ENCODE measurements at places on chromosomes 6 and 20.

DNA sequence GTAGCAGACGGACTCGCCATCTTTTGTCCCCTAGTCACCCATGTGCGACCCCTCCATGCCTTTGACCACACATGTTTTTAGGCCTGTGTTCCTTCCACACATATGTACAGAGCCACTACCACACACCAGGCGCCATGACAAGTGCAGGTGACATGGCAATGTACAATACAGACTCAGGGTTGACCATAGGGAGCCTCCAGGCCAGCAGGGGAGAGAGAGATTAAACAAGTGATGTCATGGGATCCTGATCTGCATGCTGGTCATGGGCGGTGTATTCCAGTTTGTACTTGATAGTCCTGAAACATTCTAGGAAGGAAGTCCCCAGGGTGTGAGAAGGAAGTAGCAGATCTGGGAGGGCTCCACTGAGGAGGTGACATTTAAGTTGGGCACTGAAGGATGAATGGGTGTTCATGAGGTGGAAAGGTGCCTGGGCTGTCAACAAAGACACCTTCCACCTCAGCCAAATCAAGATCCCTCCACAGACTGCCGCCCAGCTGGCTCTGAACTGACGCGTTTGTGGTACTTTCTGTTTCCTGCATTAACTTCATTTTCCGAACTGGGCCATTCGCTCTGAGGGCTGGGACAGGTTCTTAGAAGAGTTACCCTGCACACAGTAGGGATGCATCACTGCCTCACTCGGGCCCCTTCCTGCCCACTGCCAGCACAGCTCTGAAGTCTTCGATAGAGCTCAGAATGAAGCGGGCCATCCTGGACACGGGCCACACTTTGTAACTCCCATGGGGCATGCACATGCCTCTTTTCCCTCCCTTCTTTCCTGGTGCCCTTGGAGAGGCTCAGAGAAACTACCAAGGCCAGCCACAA, 94.0 kb downstream of the NOL4L start:
- no peak for DNase-seq

DNA sequence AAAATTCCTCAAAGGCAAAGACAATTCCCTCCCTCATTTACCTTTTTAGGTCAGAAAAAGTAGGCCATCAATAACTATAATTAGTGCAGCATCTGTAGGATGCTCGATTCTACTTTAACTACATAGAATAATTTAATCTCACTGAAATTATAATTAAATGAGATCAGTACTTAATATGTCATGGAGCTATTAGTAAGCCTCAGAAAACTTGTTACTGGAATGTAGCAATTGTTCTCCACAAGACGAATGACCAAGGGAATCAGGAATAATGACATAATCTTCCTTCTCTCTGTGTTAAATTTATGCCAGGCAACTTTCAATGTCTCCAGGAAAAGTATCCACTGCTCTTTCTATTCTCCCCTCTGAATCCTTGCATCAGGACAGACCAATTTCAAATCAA, 34.1 kb downstream of the SESN1 start:
- DNase-seq, result no peak

DNA sequence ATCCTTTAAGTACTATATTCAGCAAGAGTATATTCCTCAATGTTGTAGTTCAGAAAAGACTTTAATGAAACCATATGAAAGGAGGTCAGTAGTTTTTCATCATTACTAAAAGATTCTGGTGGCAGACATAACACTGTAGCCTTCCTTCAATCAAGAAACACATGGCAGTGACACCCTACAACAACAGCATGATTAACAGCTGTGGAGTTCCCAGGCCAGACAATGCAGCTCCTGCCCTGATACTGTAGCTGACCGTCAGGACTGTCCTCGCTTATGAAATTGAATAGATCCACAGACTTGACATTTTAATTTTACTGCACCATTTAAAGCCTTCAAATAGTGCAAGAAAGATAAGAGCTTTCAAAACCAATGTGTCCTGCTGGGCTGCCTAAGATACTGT, 43.6 kb downstream of the USP45 start:
- no peak for DNase-seq

DNA sequence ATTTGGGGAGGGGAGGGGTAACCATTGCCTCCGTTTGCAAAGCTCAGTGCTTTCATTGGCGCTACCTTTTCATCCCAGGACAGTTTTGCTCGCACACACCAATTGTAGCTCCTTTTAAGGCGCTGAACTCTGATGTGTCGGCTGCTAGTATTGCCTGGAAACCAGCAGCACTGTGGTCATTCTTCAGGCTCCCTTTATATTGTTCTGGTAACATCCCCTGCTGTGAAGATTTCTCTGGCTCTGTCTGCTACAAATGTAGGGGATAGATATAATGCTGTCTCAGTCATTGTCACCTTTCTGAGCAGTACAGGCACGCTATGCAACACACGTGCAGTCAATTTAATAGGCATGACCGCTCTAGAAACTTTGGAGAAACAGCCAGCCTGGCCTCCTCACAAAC, 172.9 kb upstream of the SASH1 start:
- DNase-seq, result no peak

DNA sequence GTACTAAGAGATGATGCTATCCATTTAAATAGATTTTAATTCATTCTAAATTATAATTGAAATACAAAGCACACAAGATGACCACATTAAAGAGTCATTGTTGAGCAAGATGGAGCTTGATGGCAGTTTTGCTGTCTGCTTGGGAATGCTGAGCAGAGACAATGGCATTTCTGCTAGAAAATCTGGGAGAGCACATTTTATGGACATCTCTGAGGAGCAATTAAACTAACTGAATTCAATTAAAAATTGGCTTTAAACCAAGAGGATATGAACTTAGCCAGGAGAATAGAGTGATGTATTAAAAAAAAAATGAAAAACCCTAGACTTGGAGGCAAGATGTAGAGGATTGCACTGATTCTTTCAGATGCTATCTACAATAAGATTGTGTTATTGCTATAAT, 19.1 kb upstream of the ADGRB3 start:
- DNase-seq, result no peak

GRCh38 chr20:6959900-6960312, 192.4 kb downstream of the BMP2 start:
- DNase-seq, result no peak

- DNase-seq, result no peak
Measured at GRCh38 chr20:58008413-58008812, 220.0 kb downstream of the ANKRD60 start.

- DNase-seq, result no peak
Measured at GRCh38 chr6:170049641-170050561, 241.0 kb downstream of the DLL1 start.

GRCh38 chr6:13370623-13371022, 42.3 kb upstream of the TBC1D7 start:
- no peak for DNase-seq

DNA sequence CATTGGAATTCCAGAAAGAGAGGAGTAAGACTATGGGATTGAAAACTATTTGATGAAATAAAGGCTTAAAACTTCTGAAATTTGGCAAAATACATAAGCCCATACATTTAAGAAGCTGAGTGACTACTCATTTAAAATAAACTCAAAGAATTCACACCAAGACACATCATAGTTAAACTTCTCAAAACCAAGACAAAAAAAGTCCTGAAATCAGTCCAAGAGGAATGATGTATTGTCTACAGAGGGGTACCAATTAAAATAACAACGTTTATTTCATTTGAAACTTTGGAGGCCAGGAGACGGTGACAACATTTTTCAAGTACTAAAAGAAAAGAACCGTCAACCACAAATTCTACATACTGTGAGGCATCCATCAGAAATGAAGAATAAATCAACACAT, 841.4 kb upstream of the MAP3K7 start:
- DNase-seq, result no peak

DNA sequence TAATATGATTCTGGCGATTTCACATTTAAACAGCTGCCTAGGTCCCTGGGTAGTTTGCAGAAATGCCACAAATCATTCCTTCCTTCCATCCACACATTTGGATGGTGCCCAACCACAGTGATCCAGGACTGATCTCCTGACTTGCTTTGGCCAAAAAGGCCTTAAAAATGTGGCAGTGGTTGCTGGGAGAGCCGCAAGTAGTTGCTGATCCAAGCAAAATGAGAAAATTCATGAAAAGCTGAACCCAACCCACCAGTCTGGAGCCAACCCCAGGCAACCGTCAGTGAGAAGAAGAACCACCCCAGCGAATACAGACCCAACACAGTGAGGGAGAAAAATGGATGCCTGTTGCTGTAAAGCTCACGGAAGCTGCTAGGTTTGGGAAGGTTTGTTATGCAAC, 25.1 kb downstream of the RALGAPA2 start:
- DNase-seq, result no peak

DNA sequence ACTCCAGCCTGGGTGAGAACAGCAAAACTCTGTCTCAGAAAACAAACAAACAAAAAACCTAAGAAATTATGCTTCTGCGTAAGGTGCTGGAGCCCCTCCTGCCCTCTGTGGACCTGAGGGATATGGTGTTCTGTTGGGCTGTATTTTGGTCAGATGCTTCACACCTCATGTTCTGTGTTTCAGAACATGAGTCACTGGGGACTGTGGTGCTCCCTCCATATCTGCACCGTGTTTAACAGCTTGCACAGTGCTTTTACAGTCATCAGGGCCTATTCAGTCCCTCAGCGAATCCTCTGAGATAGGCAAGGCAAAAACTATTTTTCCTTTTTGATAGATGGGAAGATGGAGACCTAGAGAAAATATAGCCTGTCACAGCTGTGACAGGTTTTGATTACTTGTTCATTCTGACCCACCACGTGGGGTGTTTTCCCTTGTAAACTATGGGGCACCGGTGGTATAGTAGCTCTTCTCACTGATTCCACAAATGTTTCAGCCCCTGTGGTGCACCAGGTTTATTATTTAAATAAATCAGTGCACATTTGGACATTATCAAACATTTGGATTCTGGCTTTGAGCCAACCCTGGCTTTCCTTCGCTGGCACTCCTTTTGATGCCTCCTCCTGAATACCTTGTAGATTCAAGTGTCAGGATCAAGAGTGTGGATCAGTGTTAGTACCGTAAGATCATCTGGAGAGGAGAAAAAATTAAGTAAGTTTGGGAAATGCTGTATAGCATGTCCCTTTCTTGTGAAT, 9.6 kb downstream of the TTPAL start:
- DNase-seq, result no peak

DNA sequence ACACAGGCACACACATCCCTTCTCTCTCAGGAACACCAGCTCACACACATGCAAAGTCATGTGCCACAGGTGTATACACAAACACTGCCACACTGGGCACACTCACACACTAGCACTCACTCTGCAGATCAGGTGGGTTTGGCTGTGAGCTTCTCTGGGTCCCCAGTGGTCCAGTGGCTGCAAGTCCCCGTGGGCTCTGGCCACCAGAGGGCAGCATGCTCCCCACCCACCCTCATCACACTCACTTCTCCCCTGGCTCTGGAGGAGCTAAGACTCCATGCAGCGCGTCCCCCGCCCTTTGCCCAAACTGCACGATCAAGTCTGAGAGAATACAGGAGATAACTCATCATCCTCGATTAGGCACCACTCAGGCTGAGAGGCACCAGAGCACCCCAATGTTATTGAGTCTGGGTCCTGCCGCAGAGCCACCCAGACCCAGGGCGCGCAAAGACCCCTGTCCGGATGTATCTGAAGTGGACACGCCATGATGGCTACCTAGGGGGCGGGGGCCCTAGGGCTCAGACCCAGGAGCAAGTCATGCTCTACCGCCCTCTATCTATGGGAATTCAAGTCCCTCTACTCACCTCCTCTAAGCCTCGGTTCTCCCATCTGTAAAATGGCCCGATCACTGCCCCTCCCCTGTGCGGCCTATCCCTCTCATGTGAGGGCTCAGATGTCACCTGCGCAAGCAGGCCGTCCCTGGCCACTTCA, 90.5 kb downstream of the GRM4 start:
- DNase-seq, result peak; percentile 50

DNA sequence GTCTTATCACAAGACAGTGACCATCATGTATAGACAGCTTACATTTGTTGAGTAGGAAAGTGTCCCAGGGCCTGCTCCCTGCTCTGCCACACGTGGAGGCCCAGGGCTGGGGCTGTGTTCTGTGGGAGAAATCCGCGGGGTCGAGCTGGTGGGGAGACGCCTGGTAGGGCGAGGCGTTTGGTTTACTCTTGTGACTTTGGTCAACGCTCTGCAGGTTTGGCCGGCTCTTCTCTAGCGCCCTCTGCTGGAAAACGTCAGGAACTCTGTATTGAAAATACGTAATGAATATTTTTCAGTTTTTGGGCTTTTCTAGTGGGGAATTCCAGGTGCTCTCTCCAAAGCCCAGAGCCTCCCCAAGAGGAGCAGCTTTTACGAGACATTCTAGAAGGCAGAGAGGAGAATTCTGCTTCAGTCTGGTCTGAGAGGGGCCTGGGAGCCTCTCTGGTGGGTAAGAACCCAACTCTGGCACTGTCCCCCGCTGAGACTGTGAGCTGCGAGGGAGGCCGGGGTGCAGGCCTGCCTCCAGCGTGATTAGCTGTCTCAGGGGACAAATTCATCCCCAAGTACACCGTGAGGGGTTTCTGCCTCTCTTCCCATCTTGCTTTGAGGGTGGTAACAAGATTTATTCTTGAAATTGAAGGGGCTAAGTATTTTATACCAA, 112.6 kb upstream of the RALGAPA2 start:
- DNase-seq, result peak; percentile 30

DNA sequence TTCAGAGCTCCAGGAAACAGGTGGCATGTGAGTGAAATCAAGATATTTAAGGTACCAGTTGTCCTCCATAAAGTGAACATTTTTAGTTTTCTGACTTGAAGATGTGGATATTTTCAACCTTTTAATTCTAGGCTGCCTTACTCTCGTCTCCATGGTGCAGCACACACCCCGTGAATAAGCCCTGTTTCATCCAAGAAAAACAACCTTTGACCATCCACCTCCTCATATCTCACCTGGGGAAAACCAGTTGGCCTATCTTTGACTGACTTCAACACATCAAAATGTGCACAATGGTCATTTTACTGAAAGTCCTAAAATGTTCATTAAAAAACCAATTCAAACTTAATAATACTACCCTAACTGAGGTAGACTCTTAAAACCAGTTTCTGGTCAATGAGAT, 73.8 kb upstream of the CD2AP start:
- no peak for DNase-seq

DNA sequence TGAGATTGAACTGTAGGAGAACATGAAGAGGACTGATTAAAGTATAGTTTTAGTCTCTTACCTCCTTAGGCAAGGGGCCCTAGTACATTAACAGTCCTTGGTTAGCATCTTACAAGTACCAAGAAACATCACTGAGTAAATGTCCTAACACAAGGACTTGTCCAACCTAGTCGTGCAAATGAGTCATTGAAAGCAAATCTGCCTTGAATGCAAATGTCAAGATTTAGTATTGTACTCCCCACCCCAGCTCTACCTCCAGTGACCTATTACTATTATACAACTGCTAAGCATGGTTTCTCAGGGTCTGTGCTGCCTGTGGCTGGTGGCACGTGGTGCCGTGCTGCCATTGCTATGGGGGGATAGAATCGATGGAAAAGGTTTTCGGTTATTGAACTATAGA, 138.4 kb downstream of the PLCB4 start:
- DNase-seq, result no peak

Measured in T-helper 9 cell (primary cell).